A549 treated with AZD2906 at 1 μM for 4 hours (cell line): ENCODE measurements at places on chromosomes 6 and 20. TPM values are rescaled to one million over a fixed set of nuclear protein-coding genes. Genes with fewer than 3 reads are reported as not detected.

The POPDC3 gene
- total RNA-seq = 19.8 to 23.7 TPM (median 22.1 TPM) in 5 replicates

The SLC17A3 gene
- total RNA-seq = 0.81 to 1.2 TPM (median 0.85 TPM) in 5 replicates

The ZBP1 gene
- total RNA-seq = 0.02 to 0.03 TPM in 2 of 5 replicates, not detected in the others

The NCOA5 gene
- total RNA-seq = 18.3 to 22.3 TPM (median 20.4 TPM) in 5 replicates

The TRIM31 gene
- 0.58 to 0.82 TPM (median 0.72 TPM) in 5 replicates for total RNA-seq

The SRXN1 gene
- 158 to 200 TPM (median 174 TPM) in 5 replicates for total RNA-seq

The GLP1R gene
- total RNA-seq = not detected in 5 replicates

The TOX2 gene
- total RNA-seq = 11.6 to 15.6 TPM (median 13.8 TPM) in 5 replicates

The NUS1 gene
- total RNA-seq = 24.2 to 27.1 TPM (median 26.1 TPM) in 5 replicates

The RGS17 gene
- total RNA-seq = 4.7 to 6.3 TPM (median 5.8 TPM) in 5 replicates

The HLA-DQA1 gene
- total RNA-seq = not detected in 5 replicates

The CDH4 gene
- 6.0 to 9.0 TPM (median 7.9 TPM) in 5 replicates for total RNA-seq

The CYP39A1 gene
- 0.03 to 0.07 TPM in 2 of 5 replicates, not detected in the others for total RNA-seq

The CHRNA4 gene
- 0.14 to 0.53 TPM (median 0.38 TPM) in 5 replicates for total RNA-seq

The FRK gene
- total RNA-seq = 0.95 to 1.4 TPM (median 1.1 TPM) in 5 replicates

The FAM162B gene
- 0.09 TPM in 1 of 5 replicates, not detected in the others for total RNA-seq

The HLA-DQB2 gene
- total RNA-seq = not detected in 5 replicates

The BCKDHB gene
- total RNA-seq = 4.6 to 8.0 TPM (median 5.5 TPM) in 5 replicates

The CPNE5 gene
- total RNA-seq = 0.07 to 0.18 TPM (median 0.12 TPM) in 5 replicates

The NR2E1 gene
- 0.05 TPM in 2 of 5 replicates, not detected in the others for total RNA-seq

The PRDM1 gene
- total RNA-seq = 5.0 to 6.7 TPM (median 5.5 TPM) in 5 replicates
